ENCODE measurements at places on chromosomes 2 and 18. TPM values are rescaled to one million over a fixed set of nuclear protein-coding genes. Genes with fewer than 3 reads are reported as not detected.

GRCh38 chr18:11807233-11807632 is 44.0 kb upstream of the CHMP1B start:
- H3K4me3 ChIP-seq: no peak overlapping the region
- H3K27me3 ChIP-seq: no peaks in the 10 kb centered on the region
- no peaks in the 10 kb centered on the region for H3K36me3 ChIP-seq
- DNase-seq: no peak
- H3K27ac ChIP-seq: no peak overlapping the region
- H3K4me1 ChIP-seq: no peaks in the 10 kb centered on the region

GRCh38 chr2:233419602-233420391 is 65.5 kb downstream of the DGKD start:
- H3K27me3 ChIP-seq: no peaks in the 10 kb centered on the region
- DNase-seq: no peak
- no peak overlapping the region for H3K27ac ChIP-seq
- no peak overlapping the region for H3K4me3 ChIP-seq
- no peaks in the 10 kb centered on the region for H3K4me1 ChIP-seq

- H3K4me3 ChIP-seq: no peak overlapping the region
- H3K27me3 ChIP-seq: no peaks in the 10 kb centered on the region
- no peak overlapping the region for H3K27ac ChIP-seq
- H3K4me1 ChIP-seq: peaks cover 3% of the 10 kb centered on the region
- H3K36me3 ChIP-seq: no peaks in the 10 kb centered on the region
Observed at GRCh38 chr18:31686986-31687928, 2.9 kb upstream of the B4GALT6 start.

- no peak overlapping the region for H3K4me3 ChIP-seq
- no peak overlapping the region for H3K27ac ChIP-seq
- peaks cover 3% of the 10 kb centered on the region for H3K36me3 ChIP-seq
- no peak for DNase-seq
- H3K27me3 ChIP-seq: no peaks in the 10 kb centered on the region
Observed at GRCh38 chr2:19929226-19929625, 27.4 kb upstream of the TTC32 start.

GRCh38 chr18:22734791-22735627 is 198.1 kb upstream of the RBBP8 start:
- peaks cover 8% of the 10 kb centered on the region for H3K4me1 ChIP-seq
- no peaks in the 10 kb centered on the region for H3K36me3 ChIP-seq
- H3K4me3 ChIP-seq: no peak overlapping the region
- H3K27ac ChIP-seq: no peak overlapping the region

DNA sequence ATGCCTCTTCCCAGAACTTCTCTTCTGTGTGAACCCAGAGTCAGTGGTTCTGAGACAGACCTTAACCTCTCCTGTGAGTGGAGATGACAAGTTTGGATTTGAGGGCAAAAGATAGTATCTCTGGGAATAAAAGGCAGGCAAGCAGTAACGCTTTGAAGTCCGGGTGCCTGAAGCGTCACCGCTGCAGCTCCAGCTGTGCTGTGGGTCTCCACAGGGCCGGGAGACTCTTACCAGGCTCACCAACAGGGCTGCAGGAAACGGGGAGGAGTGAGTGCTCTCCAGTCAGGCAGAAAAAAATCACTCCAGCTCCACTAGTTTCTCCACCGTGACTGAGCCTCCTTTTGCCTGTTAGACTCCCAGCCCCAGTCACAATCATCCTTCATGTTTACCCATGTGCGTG is 79.7 kb upstream of the MAP4K4 start:
- H3K27ac ChIP-seq: no peak overlapping the region
- no peaks in the 10 kb centered on the region for H3K27me3 ChIP-seq
- DNase-seq: no peak
- no peak overlapping the region for H3K4me3 ChIP-seq
- H3K36me3 ChIP-seq: no peaks in the 10 kb centered on the region

Gene IL36A
- total RNA-seq: not detected
